ENCODE measurements at places on chromosomes 2 and 18.

DNA sequence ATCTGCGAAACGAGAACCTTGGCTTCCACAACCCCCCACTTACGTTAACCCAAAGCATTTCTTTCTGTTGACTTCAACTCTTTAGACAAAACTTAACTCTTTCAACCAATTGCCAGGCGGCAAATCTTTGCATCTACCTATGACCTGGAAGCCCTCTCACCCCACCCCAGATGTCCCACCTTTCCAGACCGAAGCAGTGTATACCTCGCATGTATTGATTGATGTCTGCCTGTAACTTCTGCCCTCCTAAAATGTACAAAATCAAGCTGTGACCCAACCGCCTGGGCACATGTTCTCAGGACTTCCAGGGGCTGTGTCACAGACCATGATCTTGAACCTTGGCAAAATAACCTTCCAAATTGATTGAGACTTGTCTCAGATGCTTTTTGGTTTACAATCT is 12.3 kb downstream of the AQP12B start:
- no peak for DNase-seq

GRCh38 chr18:73261243-73261642 is 393.5 kb upstream of the NETO1 start:
- DNase-seq: no peak

- no peak for DNase-seq
Measured at GRCh38 chr2:27582129-27582694, 630 bp upstream of the ZNF512 start.

DNA sequence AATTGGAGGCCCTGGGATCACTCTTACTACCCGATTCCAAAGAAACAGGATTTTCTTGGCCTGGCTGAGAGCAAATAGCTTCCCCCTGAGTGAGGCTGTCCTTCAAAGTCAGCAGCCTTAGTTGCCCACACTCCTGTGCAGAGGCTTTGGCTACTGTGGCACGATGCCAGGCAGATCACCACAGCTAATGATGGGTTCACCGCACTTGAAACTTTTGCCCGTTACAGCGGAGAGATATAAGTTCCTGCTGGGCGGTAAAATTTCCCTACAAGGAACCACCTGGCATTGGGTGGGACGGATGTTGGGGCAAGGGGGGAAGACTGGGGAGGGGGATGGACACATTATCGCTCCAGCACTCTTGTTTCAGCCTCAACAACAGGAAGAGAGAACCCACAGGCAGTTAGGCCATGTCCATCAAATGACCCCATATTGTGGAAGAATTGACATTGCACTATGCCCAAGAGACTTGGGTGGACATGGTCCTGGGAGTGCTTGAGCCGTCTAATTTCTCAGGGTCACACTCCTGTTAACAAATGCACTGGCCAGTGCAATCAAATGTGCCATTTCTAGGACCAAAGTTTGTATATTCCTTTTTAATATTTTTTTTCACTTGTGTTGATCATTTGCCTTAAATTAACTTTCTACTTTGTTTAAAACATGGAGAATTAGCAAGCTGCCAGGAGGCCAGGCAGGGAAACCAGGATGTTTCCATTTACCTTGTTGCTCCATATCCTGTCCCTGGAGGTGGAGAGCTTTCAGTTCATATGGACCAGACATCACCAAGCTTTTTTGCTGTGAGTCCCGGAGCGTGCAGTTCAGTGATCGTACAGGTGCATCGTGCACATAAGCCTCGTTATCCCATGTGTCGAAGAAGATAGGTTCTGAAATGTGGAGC is 4.4 kb downstream of the IL1B start:
- DNase-seq: no peak

- DNase-seq: no peak
Measured at GRCh38 chr2:128396946-128397345, 78.3 kb upstream of the HS6ST1 start.

DNA sequence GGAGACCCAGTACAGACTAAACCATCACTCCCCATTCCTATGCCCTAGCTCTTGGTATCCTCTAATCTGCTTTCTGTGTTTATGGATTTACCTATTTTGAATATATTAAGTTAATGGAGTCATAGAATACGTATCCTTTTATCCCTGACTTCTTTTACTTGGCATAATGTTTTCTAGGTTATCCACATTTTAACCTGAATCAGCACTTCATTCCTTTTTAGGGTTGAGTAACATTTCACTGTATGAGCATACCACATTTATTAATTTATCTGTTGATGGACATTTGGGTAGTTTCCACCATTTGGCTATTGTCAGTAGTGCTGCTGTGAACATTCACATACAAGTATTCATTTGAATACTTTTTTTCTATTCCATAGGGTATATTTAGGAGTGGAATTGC is 157.3 kb upstream of the CTNNA2 start:
- no peak for DNase-seq

DNA sequence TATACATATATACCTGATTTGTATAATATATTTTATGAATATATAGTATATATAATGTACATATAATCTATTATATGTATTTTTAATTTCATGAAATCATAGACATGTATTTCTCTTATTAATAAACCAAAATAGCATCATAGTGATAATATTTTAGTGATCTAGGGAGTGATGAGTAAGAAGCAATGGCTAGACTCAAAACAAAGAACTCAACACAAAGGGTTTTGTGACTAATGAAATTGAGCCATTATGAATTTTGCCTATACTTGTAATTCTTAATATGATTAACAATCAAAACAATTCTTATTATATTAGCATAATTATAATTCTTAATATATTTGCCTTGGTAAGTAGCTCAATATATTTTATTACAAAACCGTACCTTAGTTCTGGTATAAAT is 1614.1 kb upstream of the TMEFF2 start:
- no peak for DNase-seq

DNA sequence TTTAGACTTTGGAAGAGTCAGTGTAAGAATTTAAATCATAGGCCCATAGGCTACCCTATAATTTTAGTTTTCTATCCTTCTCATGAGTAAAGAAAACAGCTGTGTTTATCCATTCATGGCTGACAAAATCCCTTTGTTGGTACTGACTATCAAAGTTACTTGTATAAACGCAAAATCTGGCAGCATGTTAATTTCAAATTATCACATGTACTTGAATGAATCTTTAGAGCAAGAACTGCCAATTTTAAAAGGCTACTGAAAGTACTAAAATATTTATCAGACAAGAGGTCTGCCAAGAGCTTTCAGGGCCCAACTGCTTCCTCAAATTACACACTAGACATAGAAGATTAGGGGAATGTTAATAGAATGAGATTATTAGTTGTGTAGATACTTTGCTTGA is 66.6 kb downstream of the MYL12B start:
- DNase-seq: no peak

DNA sequence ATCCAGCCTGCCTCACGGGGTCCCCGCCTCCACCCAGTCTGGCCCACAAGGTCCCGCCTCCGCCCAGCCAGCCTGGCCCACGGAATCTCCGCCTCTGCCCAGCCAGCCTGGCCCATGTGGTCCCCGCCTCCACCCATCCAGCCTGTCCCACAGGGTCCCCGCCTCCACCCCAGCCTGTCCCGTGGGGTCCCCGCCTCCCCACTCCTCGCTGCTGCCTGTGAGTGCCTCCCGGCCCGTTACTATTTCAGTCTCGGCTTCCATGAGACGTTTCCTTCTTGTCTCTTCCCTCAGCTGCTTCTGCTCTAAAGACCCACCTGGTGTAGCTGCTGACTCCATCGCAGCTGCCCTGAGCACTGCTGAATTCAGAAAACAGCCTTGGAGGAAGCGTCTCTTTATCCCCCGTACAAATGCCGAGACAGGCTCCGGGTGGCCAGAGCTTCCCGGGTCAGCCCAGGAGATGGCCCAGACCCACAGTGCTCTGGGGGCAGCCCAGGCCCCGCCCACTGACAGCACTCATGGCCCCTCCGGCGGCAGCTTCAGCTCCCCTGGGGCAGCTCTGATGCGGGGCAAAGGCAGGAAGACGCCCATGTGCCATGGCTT is 69.8 kb downstream of the NFATC1 start:
- peak; percentile 87 for DNase-seq

All from GM13976 (cell line).